Muscle of leg (tissue), 16 donors: ENCODE measurements at places on chromosomes 16 and 17. TPM values are rescaled to one million over a fixed set of nuclear protein-coding genes. Genes with fewer than 3 reads are reported as not detected.

- peaks cover 63% of the 10 kb centered on the region for H3K36me3 ChIP-seq
- H3K4me1 ChIP-seq, result peaks cover 44% of the 10 kb centered on the region
- H3K27ac ChIP-seq, result peak overlapping the region; percentile 79
- H3K27me3 ChIP-seq, result no peaks in the 10 kb centered on the region
- no peak for DNase-seq
Measured at GRCh38 chr16:30775131-30775391, 11.9 kb downstream of the ZNF629 start.

The HCRT gene
- total RNA-seq, result 0.13 TPM

- H3K4me1 ChIP-seq, result peaks cover 6% of the 10 kb centered on the region
- no peak overlapping the region for H3K4me3 ChIP-seq
- H3K27ac ChIP-seq, result no peak overlapping the region
- no peaks in the 10 kb centered on the region for H3K27me3 ChIP-seq
Measured at GRCh38 chr17:76331083-76331482, 22.6 kb downstream of the PRPSAP1 start.

DNA sequence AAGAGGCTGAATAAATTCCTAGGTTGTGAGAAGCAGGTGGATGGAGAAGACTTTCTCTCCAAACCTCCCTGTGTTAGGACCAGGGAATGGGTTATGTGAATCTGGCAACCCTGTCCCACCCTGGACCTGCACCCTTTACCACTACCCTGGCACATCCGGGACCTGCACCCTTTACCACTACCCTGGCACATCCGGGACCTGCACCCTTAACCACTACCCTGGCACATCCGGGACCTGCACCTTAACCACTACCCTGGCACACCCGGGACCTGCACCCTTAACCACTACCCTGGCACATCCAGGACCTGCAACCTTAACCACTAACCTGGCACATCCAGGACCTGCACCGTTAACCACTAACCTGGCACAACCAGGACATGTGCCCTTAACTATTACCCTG is 207.0 kb upstream of the CACNG3 start:
- no peak overlapping the region for H3K27ac ChIP-seq
- H3K27me3 ChIP-seq, result no peaks in the 10 kb centered on the region
- no peak overlapping the region for H3K4me3 ChIP-seq
- no peaks in the 10 kb centered on the region for H3K4me1 ChIP-seq
- H3K36me3 ChIP-seq, result no peaks in the 10 kb centered on the region

DNA sequence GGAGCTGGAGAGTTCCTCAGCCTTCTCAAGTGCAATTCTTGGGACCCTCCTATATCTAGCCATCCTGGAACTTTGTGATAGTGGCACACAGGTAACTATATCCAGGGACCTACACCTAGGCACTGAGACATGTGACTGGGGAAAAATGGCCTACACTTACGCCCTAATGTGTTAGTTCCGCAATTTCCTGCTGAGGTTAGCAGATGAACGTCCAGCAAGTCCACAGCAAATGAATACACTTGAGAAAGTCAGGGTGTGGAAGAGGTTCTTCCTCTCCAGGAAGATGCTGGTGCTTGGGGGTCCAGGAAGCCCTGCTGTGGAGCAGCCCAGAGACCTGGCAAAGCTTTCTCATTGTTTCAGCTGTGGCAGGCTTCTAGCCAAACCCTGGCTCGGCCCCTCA is 20.8 kb downstream of the PIK3R5 start:
- no peaks in the 10 kb centered on the region for H3K36me3 ChIP-seq
- no peak overlapping the region for H3K4me3 ChIP-seq
- H3K27ac ChIP-seq, result no peak overlapping the region
- H3K27me3 ChIP-seq, result peaks cover 6% of the 10 kb centered on the region
- H3K4me1 ChIP-seq, result no peaks in the 10 kb centered on the region
- peak; percentile 36 for DNase-seq
